Activated T-helper 9 cell treated with anti-CD3 and anti-CD28 coated beads, Interleukin-2, amount 50 U/mL, for 16 hours (primary cell): ENCODE measurements at places on chromosomes 1 and 21.

- no peak for DNase-seq
These were observed 114.2 kb downstream of the SLC16A1 start for GRCh38 chr1:112841825-112842224.

DNA sequence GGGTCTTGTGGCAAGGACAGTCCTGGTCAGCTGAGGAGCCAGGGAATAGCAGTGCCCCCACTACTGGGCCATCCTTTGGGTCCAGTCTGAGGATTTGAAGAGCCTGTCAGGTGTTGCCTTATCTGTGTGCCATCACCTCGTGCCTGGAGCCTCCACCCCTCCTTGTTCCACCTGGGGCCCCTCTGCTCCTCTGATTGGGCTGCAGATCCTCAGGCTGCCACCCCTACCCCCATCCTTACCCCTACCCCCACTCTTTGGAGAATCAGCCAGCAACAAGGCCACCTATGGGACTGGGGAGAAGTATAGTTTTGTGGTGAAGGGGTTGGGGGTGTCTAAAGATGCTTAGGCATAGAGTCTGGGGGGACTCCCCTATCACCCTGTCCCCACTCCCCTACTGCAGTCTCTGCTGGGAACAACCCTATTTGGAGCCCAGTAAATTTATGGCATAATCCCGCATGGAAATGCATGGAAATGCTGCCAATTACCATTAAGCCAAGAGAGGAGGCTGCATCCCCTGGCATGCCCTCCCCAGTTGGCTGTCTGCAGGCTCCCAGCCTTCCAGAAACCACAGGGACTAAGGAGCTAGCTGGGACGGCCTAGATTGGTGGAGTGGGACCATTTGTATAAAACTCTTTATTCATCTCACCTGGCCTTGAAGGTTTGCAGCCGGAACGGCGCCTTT, 142.7 kb upstream of the CSF3R start:
- DNase-seq = no peak

GRCh38 chr1:182629499-182630096, 25.4 kb upstream of the RGS16 start:
- peak; percentile 63 for DNase-seq

- DNase-seq = no peak
These were observed 1.2 kb upstream of the EPHA10 start for GRCh38 chr1:37765916-37766664.

- peak; percentile 28 for DNase-seq
These were observed 708 bp downstream of the PRDM2 start for GRCh38 chr1:13700521-13701270.

GRCh38 chr21:29657240-29657989, 282.4 kb downstream of the GRIK1 start:
- no peak for DNase-seq

- DNase-seq = no peak
These were observed 111.8 kb downstream of the OSBPL9 start for GRCh38 chr1:51728611-51729155.

GRCh38 chr1:177873238-177873637, 96.6 kb downstream of the SEC16B start:
- no peak for DNase-seq

- DNase-seq = peak; percentile 38
These were observed 544 bp downstream of the ILDR2 start for GRCh38 chr1:166974647-166975345.

- no peak for DNase-seq
These were observed 29.2 kb downstream of the TRAF5 start for GRCh38 chr1:211355873-211356272.

DNA sequence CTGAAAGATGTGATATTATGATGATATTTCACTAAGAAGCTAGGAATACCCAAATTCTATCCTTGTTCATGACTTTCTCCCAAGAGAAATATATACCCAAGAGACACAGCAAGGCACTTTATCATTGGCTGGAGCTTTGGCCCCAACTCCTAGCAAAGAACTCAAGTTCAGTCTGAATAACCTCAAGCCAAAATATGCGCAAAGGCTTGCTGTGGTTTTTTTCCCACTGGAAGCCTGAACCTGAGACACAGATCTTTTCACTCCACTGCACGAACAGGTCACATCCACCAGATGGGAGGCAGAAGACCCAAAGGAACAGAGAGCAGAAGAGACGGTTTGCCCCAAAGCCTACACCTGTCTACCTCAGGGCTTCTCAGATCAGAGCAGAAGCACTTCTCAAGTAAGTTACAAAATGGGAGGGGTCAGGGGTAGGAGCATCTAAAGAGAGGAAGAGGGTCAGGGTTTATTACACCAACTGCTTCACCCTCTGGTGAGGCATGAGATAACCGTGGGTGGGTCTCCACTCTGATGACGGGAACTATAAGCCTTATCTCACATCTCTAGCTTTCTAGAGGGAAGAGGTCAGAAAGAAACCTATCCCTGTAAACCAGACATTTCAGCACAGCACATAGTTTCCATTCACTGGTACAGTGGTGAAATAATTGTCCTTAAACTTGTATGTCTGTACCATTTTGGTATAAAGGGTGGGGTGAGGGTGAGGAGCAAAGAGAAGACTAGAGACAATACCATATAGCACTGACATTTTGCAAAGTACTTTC, 17.1 kb upstream of the CDC42BPA start:
- DNase-seq = no peak

GRCh38 chr1:10068605-10069294, 36.0 kb downstream of the UBE4B start:
- no peak for DNase-seq

DNA sequence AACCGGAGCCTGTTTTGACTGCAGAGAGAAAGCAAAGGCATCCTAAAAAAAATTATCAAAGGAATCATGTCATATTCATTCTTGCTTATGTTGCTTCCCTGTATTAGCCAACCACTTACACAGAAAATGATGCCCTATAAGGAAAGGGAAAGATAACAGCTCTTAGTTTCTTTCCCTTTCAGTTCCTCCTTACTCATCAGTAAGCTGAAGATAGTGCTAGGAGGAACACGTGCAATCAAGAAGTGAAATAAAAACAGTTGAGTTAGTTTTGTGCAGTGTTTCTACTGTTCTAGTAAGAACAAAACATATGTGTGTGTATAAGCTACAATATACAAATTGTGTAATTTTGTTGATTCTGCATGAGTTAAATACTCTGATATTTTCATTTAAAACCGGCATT, 45.3 kb upstream of the MTF2 start:
- DNase-seq = no peak

DNA sequence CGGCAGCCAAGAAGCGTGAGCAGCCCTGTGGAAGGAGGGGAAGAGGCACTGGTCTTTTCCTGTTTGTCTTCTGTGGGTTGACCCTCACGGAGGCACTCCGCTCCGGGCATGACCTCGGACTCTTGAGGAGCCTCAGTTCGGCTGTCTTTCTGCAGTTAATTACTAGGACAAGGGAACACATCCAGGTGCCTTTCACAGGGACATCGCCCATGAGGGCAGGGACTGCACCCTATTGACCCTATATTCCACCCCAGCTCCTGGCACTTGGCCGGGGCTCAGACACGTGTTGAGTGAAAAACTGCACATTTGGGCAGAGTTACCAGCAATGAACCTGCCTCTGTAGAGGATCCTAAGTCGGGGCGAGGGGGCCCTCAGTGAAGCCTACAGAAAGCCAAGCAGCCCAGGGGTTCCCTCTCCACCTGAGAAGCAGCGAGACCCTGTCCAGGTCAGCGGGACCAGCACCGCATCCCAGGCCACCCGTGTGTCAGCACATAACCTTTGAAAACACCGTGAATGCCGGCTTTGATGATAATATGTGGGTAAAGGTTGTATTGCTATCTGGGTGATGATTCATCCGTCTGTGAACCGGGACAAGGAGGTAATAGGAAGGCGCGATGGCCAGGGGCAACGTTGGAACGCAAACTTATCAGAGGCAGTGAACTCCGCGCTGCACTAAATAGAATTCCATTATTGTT, 161.4 kb upstream of the ARHGEF16 start:
- no peak for DNase-seq

GRCh38 chr1:178868706-178869105, 2.2 kb downstream of the ANGPTL1 start:
- no peak for DNase-seq

DNA sequence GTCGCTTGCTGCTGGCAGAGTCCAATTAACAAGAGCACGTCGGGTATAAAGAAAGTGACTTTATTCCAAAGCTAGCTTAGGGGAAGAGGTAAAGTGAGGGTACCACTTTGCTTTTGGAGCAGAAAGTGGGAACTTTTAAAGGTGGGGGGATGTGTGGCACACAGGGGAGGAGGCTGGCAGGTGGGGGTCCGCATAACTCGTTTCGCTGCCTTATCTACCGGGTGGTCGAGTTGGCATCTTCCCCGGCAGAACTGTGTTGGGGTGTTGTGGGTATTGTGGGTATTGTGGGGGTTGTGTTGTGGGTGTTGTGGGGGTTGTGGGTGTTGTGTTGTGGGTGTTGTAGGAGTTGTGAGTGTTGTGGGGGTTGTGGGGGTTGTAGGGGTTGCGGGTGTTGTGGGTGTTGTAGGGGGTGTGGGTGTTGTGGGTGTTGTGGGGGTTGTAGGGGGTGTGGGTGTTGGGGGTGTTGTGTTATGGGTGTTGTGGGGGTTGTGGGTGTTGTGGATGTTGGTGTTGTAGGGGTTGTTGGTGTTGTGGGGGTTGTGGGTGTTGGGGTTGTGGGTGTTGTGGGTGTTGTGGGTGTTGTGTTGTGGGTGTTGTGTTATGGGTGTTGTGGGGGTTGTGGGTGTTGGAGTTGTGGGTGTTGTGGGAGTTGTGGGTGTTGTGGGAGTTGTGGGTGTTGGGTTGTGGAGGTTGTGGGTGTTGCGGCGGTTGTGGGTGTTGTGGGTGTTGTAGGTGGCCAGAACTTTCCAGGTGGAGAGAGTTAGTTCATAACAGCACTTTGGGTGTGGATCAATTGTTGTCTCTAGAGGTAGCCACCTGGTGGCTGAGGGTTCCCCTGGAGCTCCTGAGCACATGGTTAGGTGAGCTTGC, 52.7 kb downstream of the AGPAT3 start:
- DNase-seq = no peak

GRCh38 chr1:27994060-27994459, 34.3 kb downstream of the XKR8 start:
- DNase-seq = no peak

DNA sequence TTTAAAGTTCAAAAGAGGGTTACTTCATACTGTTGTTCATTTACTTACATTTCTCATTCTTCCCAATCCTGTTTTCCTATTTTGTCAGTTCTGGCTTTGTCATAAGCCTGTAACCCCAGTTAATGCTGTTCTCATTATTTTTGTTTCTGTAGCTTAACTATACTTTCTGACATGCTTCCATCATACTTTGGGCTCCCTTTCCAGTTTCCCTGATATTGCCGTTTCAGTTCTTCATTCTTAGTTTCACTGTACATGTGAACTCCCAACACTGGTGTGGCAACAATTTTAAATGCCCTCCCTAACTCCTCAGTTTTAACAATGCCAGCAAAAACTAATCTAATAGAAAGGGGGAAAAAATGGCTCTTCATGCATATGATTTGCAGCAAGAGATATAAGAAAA, 456.7 kb downstream of the LMO4 start:
- DNase-seq = no peak

- no peak for DNase-seq
These were observed 817.9 kb upstream of the ADGRL2 start for GRCh38 chr1:80982831-80983230.

DNA sequence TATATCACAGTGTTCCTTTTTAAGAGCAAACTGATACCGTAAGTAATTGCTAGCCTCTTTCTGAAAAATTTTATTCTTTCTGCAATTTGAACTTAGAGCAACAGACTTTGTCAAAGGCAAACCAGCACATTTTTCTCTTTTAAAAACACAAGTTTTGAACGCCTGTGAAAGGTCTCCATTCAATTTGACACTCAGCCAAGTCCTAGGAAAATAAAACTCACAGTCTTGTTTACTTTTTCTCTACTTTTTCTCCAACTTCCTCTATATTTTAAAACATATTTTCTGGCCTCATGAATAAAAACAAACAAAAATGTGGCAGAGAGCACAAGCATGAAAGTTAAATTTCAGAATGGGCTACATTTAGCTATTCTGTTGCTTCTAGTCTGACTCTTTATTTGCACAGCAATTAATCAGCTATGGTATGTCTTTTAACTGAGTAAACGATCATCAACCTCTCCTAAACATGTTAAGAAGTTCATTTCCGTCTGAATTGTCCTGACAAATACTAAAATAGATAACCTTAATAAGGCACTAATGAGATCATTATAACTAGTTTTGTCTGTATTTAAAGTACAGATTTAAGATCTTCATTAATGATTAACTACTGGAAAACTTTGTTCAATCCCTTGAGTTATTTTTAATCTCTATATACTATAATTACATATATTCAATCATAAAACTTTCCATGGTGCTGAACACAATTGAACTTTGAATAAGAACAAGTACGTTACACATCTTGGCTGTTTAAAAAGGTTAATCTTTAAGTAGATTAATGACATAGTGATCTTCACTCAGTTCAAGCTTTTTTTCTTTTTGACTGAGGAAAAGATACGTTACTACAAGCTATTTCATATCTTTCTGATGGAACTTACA, 550.6 kb downstream of the PTBP2 start:
- DNase-seq = no peak

DNA sequence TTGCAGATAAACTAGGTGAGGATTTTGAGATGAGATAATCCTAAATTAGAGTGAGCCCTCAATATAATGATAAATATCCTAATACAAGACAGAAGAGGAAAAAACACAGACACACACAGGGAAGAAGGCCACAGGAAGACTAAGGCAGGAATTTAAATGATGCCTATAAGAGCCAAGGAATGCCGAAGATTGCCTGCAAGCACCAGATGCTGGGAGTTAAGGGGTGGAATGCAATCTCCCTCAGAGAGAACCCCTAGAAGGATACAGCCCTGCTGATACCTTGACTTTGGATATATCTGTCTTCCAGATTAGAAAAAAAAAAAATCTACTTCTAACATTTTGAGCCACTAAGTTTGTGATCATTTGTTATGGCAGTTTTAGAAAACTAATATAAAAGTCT, 299.7 kb upstream of the PRMT6 start:
- no peak for DNase-seq
